Epithelial cell of proximal tubule (primary cell): ENCODE measurements at places on chromosomes 7 and 10. TPM values are rescaled to one million over a fixed set of nuclear protein-coding genes. Genes with fewer than 3 reads are reported as not detected.

GRCh38 chr7:68218461-68218860, 1221.8 kb downstream of the TYW1 start:
- DNase-seq: no peak

GRCh38 chr10:123009105-123009820, 457 bp downstream of the ACADSB start:
- DNase-seq: no peak

- no peak for DNase-seq
Observed at GRCh38 chr7:142298627-142299026, 40.8 kb upstream of the PRSS58 start.

DNA sequence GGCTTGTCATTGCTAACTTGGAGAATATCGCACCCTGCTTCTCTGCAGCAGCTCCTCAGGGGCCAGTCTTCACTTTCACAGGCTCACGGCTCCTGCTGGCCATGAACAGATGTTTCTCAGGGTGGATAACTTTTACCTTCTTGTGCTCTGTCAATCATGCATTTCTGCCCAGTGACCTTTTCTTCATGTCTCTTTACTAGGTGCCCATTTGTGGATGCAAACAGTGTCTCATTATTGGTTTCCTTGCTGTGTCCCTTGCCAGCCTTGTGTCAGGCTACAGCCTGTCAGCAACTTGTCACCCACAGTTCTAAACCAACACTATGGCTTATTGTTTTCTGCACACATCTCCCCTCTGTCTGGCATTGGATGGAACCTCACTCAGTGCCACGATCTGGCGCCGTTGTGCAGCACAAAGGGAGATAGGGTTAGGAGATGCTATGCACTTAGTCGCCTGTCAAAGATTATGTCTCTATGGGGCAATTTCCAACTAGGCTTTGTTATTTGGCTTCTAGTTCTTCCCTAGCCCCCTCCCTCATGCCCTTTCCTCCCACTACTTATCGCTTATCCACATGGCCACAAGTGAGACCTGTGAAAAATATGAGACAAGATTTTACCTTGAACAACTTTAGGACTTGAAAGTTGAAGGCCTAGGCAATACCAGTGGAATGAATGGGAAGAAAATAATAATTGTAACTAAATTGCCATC, 45.7 kb upstream of the NXPH1 start:
- DNase-seq: no peak

DNA sequence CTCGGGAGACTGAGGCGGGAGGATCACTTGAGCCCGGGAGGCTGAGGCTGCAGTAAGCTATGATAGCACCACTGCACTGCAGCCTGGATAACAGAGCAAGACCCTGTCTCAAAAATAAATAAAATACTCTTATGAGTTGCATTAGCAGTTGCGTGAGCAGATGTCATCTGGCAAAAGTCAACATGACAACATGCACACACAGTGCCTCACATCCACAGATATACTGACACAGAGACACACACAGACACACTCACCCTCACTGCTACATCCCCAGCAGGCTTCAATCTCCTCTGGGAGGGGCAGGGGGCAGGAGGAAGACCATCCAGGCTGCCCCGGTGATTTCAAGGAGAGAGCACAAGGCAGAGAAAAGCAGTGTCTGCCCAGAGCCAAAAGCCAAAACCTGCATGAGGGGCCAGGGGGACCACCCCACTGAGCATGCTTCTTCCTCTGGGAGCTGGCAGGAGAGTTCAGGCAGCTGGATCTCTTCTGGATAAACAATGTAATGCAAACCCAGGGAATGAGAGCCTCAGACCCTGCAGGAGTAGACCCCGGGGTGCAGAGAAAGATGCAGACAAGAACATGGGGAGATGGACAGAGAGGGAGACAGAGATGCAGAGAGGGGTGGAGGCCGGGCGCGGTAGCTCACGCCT, 9.6 kb upstream of the ELN start:
- no peak for DNase-seq

DNA sequence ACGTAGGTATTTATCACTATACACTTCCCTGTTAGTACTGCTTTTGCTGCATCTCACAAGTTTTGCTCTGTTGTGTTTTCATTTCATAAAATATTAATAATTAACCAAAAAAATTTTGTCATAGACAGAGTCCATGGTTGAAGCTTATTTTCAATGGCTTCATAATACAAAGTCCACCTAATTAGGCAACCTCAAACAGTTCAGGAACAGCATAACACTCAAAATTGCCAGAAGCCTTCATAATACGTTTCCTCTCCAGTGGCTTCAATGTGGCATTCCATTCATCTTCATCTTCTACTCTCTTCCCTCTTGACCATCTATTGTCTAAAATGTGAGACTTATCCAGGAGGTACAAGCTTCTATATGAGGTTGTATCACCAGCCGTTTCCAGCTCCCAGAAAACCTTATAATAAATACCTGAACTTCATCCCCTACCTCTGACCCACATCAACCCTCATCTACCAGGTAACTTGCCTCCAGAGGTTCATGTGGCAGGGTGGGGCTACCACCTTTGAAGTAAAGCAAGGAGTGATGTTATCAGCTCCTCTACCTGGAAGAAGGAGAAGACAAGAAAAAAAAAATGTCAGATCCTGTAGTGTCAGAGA, 337.3 kb downstream of the MALRD1 start:
- DNase-seq: no peak

- no peak for DNase-seq
Observed at GRCh38 chr10:1947464-1948003, 210.2 kb upstream of the ADARB2 start.

DNA sequence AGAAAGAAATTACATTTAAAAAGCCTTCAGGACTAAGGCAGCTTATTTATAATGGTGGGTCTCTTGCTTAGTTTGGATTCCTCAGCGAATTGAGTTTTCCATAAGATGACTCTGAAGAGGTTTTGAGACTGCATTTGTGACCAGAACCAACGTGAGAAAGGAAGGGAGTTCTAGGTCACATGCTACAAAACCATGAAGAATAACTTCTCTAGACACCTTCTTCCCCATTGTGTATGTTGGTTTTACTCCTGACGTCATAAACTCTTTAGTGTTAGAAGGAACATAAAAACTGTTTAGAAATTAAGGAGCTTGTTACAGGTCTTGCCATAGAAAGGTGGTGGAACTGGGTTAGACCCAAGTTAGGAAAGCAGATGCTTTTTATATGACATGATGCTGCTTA, 11.1 kb downstream of the PTPN12 start:
- no peak for DNase-seq

- DNase-seq: no peak
Observed at GRCh38 chr10:110965216-110965615, 45.8 kb downstream of the SHOC2 start.

DNA sequence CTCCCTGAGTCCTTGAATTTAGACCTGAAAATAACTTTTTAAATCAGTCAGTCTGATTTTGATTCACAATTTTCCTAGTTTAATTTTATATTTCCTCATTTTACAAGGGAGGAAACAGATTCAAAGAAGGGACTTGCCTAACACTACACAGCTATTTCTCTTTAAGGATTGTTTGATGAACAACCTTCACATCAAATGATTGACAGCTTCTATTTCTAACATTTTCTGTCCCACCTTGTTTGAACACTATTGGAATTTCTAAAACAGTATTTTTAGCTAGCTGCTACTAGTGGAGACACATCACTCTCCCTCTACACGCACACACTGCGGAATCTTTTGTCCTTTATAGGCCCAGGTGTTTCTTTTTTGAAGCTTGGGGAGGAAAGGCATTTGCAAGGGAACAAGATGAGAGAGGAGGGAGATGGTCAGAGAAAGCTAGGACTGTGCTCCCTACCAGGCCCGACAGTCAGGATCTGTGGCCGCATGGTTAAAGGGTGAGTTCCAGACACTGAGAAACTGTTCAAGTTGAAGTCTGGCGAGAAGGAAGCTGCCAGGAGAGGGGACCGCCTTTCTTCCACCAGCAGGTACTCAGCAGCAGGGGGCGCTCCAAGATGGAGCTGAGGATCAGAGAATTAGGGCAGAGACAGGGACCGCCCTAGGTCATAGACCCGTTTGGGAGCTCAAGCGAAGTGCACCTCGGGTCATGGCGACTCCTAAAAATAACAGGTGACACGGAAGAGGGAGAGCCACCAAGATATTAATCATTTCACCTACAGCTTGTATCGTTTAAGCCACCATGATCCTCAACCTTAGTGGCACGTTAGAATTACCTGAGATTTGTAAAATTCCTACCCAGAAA, 49.7 kb downstream of the DNAJC12 start:
- DNase-seq: no peak

DNA sequence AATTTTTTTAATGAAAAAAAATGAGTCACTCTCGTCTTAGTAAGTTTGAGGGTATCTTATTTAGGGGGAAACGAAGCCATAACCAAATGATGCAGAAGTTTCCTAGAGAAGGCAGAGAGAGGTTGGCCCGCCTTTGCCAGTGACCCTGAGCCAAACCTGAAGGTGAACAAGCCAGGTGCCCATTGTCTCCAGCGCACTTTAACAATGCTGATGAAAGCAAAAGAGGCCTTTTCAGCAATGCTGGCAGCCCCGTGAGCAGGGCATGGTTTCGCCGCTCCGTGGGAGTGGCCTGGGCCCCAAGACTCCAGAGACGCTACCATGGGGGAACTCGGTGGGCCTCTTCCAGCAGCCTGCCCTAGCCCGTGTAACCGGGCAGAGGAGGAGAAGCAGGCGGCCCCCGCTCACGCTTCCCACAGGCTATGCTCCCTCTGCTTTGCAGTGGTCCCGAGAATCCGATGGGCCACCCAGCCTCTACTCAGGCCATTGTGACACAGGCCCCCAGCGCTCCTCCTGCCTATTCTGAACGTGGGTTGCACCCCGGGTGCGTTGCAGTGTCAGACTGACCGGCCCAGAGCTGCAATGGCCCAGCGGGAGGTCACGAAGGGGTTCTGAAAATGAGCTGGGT, 14.0 kb upstream of the UNCX start:
- no peak for DNase-seq

DNA sequence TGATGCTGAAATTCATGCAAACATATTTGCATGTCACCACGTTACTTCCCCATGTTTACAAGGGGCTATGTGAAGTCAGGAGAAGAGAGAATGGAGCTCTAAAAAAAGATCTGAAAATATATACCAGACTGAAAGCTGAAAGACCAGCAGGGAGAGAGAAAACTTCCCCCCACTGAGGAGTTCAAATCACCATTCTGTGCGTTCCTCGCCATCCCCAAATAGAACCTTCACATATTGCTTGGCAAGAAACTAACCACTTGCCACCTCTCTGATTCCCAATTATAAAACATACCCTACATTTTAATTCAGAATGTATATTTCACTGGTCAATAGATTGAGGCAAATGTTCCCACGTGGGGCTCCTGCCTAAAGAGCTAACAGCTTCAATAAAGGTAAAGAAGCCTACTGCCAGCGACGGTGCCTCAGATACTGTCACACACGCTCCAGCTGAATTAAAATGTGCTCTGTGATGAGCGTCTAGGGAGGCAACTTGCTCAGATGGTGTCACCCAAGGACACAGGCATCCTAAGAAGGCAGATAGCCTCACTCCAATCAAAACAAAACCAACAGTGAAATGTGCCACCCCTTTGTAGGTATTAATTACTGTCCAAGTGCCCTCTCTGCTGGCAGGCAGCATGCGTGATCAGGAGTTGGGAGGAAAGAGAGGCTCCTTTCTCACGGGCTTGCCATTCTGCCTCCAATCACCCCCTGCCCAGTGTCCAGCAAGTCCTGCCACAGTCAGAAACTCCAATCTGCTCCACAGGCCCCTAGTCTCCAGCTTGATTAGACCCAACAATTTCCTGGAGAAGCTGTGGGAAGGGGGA, 298.2 kb downstream of the GRID1 start:
- DNase-seq: no peak

- DNase-seq: no peak
Observed at GRCh38 chr7:108653526-108653925, 83.9 kb downstream of the DNAJB9 start.

GRCh38 chr7:84735011-84735410, 451.8 kb downstream of the SEMA3D start:
- DNase-seq: no peak

DNA sequence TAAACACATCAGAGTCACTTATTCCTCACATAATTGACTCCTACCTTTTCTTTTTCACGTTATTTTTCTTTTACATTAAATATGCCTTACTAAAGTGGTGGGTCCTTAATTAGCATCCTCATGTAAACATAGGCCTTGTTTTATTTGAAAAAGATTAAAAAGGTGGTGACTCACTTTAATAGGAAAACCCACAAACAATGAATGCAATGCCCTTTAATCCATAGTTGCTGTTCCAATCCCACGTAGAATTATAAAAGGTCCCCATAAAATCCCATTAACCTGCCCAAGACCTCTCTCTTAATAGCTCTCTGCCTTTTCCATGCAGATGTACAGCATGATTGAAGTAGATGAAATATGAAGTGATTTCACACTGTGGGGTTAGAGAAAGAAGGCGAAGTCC, 32.2 kb downstream of the SLC16A12 start:
- no peak for DNase-seq

- DNase-seq: no peak
Observed at GRCh38 chr10:86792461-86793167, 36.2 kb downstream of the BMPR1A start.

DNA sequence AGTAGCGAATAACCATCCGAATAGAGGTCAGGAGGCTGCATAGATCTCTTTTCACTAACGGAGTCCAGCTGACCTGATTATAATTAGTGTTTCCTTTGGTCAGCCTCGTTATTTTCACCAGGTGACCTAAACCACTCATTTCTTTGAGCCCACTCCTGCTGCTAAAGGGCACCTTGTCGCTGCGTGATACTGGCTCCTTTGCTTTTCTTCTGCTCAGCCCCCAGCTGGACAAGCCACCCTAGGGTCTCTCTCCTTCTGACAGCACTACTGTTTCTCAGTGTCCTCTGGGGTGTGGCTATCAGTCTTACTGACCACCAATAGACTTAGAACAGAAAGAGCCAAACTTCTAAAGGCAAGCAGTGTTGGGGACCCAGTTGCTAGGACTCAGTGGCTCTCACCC, 2.7 kb upstream of the IGFBP3 start:
- no peak for DNase-seq

DNA sequence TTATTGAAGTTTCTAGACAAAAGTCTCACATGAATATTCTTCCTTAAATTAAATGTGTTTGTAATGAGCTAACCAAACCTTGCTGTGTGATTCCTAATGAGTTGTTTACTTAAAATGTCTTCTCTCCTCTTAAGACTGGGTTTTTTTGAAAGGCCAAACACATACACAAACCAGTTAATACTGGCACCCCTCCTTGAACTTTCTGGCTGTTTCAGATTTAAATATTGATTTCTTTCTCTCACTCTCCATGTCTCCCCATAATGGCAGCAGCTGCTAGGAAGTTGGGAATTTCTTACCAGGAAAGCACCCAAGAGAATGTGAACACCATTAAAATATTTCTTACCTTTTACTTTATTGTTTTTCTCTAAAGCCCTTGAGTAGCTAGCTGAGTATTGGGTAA, 11.4 kb upstream of the PTN start:
- DNase-seq: no peak

GRCh38 chr7:46695051-46695708, 774.1 kb upstream of the IGFBP3 start:
- no peak for DNase-seq

The TNS3 gene
- 36.9 and 40.8 TPM in 2 replicates for total RNA-seq

The RBP3 gene
- not detected in 2 replicates for total RNA-seq

The CALCR gene
- not detected in 2 replicates for total RNA-seq

The MPP7 gene
- total RNA-seq: 1.9 and 3.1 TPM in 2 replicates

The ANXA8L1 gene
- total RNA-seq: 1.7 and 3.3 TPM in 2 replicates

The NYAP1 gene
- total RNA-seq: 0.72 and 1.2 TPM in 2 replicates

The GDF10 gene
- total RNA-seq: not detected in 2 replicates

The SFMBT2 gene
- total RNA-seq: 1.2 and 2.4 TPM in 2 replicates

The PLCE1 gene
- total RNA-seq: 1.2 and 2.2 TPM in 2 replicates

The AKR1D1 gene
- not detected in 2 replicates for total RNA-seq
